ENCODE measurements at places on chromosomes 16 and 17.

DNA sequence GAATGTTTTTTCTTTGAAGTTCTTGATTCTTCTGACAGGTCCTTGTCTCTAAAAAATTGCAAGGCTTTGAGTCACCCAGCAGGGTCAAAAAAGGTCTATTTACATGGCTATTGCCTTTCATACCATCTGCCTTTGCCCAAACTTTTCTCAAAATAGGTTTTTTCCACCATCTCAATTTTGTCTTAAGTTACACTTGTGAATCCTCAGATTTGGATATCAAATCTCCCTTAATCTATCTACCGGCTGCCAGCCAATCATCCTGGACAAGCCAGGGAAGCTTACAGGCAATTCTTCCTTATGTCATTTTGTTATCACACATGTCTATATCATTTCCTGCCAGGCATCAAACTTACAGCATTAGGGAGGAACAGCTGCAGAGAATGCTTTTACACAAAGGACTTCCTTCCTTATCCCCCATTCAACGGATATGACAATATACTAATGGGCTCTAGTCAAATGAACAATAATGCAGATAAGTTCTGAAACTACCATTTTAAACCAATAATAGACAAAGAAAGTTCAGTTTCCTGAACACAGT lies 104.1 kb upstream of the CORO6 start:
- DNase-seq, result no peak

DNA sequence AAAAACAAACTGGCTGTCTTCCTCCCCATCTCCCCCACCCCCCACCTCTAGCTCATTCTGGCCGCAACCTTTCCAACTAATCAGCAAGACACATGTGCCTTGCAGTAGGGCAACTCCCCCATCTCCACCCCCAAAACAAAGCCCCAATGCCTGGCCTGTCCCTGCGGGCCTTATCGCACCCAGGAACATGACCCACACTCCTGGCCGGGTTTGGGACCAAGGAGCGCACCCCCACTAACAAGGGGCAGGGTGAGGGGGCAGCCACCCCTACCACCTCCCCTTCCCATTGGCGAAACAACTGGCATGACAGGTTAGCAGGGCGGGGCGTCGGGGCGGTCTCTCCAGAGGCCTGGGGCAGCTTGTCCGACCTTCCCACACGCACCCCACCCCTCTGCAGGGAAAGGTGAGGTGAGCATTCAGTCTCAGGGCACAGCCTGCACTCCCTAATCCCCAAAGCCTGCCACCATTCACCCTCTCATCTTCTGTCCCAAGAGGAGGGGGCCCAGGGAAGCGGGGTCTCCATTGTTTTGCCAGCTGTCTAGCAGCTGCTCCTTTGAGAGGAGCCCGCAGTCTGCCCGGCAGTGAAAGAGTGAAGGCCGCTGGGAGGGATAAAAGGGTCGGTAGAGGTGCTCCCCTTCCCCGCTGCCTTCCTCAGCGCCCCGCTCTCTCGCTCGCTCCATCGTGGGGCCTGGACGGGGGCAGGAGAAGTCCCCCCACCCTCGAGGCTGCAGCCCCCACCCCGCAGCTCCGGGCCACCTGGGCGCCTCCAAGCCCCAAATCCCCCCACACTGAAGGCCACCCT lies 765 bp downstream of the MYO18A start:
- DNase-seq, result peak; percentile 89

- no peak for DNase-seq
These were observed 42.8 kb upstream of the KIFC3 start for GRCh38 chr16:57845115-57845514.

DNA sequence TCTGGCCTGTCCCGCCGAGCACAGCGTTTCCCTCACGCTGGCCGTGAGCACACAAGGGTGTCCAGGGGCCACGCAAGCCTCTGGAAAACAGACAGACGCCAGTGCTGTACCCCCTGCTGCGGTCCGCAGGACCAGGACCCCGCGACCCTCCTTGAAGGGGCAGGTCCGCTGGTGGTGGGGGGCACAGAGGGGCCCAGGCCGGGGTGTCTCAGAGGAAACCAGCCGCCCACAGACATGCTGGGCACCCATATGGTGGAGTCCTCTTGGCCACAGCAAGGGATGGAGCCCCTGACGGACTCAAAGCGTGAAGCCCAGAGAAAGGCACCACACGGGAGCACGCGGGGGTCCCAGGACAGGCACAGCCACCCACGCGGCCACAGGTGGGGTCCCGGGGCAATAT lies 34.4 kb downstream of the METRNL start:
- no peak for DNase-seq

GRCh38 chr17:77749321-77749751 lies 209.2 kb upstream of the TNRC6C start:
- peak; percentile 31 for DNase-seq

- no peak for DNase-seq
These were observed 43.4 kb downstream of the BMERB1 start for GRCh38 chr16:15477802-15478201.

DNA sequence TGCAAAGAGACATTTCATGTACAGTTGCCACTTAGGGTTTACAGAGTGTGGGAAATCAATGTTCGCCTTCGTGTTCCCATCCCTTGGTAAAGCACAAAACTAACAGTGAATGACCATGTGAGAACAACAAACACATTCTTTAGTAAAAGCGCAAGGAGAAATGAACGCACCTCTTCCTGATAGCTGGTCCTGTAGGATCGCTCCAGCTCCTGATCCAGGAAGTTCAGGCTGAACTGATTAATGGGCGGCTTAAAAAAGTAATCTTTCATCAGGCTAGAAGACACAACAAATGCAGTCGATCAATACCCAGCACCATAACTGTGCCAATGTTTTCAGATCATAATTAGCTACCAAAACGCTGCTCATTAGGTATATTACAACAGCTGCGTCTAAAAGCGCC lies 108.3 kb upstream of the CREBBP start:
- no peak for DNase-seq

GRCh38 chr17:43224146-43224705 lies 4.2 kb downstream of the CCDC200 start:
- no peak for DNase-seq

DNA sequence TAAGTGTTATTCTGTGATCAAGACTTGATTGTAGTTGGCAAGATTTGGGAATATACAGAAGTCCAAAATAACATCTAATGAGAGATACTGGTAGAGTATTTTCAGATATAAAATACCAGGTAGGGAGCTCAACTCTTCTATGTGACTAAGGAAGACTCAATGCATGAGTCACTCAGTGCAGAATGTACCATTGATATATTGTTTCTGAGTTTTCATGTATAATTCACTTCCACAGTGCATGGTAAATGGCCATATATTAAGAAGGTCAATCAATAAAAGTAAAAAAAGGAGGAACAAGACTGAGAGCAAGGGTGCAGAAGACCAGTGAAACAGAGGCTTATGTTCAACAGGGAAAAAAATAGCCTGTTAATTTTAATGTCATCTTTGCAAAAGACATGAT lies 1387.9 kb downstream of the CDH8 start:
- DNase-seq, result no peak

DNA sequence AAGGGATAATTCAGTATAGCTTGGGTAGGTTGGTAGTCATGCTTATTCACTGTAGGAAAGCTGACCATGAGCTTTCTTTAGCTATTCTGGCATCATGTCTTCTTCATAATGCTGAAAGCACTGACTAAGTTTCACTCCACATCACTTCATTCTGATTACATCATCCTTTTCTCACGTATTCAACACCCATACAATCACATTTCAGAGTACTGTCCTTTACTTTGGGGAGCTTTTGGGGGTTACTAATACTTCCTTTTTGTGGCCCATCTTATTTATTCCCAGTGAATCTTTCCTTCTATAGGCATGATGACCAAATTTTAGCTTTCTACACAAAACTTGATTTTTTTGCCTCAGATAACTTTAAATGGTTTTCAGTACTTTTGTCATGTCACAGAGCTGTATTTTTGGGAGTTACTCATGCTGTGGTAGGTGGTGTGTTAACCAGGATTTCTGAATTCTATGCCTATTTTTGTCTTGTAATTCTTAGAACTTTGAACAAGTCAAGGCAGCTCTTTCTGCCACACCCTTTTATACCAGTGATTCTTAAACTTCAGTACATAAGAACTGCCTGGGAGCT lies 23.5 kb downstream of the TADA2A start:
- no peak for DNase-seq

DNA sequence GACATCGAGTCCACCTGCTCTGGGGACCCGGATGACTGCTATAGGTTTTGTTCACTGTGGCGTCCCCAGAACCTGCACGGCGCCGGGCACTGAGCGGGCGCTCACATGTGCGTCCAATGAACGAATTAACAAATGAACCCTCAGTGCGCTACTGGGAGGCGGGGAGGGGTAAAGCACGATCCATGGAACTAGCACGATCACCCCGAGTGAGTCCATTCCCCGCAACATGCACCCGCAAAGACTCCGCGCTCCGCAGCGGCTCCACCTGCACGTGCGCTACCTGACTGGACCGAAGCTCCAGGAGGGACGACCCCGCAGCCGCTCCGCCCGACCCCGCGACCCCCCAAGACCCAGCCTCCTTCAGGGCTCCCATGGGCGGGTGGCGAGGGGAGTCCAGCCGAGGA lies 491 bp downstream of the TRAP1 start:
- DNase-seq, result peak; percentile 34

DNA sequence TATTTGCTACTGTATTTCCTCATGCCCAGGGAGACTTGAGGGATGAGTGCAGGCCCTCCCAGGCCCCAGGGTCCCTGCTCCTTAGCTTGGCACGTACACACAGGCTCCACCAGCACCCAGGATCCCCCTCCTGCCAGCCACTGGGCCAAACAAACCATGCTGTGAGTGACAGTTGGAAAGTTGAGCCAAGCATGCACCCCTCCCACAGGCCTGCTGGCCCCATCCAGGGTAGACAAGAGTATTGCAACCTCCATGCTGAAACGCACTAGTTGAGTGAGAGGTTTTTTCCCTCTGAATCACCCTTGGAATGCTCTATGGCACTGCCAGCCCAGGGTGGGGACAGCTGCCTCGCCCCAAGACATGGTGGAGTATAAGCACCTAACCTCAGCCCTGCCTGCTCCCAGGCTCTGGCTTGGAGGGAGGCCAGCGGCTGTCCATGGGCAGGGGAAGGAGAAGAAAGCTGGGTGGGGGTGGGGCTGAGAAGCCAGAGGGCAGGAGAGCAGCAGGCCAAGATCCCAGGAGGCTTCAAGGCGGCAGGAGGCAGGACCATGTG lies 49.6 kb downstream of the PITPNM3 start:
- no peak for DNase-seq

DNA sequence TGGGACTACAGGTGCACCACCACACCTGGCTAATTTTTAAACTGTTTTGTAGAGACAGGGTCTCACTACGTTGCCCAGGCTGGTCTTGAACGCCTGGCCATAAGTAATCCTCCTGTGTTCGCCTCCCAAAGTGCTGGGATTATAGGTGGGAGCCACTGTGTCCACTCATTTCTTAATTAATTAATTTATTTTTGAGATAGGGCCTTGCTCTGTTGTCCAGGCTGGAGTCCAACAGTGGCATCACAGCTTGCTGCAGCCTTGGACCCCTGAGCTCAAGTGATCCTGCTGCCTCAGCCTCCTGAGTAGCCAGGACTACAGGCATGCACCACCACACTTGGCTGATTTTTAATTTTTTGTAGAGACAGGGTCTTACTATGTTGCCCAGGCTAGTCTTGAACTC lies 47.1 kb upstream of the TRAP1 start:
- DNase-seq, result no peak

- DNase-seq, result no peak
These were observed 100.1 kb upstream of the TOB1 start for GRCh38 chr17:50966163-50966666.

DNA sequence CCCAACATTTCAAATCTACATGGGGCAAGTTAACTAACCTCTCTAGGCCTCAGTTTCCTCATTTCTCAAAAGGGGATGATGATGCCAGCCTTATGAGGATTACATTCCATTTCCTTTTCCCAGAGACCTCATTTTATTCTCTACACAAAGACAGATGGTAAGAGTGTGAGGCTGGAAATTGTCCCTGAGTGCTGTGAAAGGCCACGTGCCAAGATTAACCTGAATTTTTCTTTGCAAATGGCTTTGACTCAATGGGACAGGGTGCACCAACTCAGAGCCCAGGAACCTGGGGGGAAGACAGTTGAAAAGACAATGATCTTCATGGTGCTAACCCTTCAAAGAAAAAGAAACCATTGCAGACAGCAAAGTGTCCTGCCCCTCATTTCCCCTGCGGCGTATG lies 332.8 kb downstream of the TMEM114 start:
- DNase-seq, result no peak

DNA sequence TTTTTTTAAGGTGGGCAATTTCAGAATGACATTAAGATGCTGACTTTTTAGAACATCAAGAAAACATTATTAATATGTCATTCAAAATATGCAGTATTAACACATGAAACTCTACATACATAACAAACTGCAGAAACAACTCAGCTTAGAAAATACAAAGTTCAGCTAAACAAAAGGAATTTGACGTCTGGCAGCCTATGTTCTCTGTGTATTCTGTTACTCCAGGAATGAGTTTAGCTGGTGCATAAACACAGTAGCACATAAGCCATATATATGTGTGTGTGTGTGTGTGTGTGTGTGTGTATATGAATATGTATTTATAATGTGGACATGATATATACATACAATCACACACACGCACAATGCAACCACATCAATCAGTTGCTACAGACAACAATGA lies 413.5 kb upstream of the PSMD7 start:
- DNase-seq, result no peak

DNA sequence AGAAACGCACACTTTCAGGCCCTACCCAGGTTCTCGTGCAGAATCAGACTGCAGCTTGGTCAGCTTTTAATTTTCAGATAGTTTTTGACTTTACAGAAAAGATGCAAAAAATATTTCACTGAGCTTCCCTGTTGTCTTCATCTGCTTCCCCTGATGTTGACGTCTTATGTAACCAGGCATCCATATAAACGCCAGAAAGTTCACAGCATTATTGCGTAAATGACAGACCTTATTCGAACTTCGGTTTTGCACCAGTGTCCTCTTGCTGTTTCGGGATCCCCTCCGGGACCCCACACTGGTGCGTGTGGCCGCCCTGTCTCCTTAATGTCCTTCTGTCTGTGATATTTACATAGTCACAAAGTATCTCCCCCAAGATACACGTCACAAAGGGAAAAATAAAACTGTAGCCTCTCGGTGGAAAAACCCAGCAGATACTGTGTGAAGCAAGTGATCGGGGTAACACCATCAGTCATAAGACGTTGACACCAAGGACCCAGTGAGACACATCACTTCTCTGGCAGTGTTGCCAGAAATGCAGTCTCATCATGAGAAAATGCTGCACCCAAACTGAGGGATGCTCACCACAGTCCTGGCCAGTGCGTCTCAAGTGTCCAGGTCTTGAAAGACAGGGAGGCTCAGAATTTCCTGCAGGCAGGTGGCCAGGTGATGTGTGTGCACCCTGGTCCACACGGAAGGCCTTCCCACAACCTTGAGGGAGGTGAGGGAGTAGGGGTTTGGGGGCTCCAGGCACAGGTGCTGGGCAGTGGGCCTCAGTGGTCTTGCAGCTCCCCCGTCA lies 4.3 kb downstream of the BANP start:
- DNase-seq, result no peak
